ENCODE measurements at places on chromosomes 5 and 9.

DNA sequence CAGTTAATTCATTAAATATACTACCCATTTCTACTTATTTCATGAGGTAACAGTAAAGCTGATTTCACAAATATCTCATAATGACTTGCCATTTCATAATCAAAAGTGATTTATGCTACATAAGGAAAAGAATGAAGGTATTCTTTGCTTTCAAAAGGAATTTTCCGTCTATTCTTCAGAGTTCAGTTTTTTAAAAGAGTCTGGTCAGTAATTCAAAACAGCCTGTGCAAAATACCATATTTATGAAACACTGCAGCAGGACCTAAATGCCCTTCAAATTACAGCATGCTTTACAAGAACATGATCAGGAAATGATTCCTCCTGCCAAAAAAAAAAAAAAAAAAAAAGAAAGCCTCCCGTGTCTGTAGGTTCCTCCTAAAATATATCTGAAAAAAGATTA is 154.7 kb downstream of the KIAA0825 start:
- peak; percentile 66 for DNase-seq

DNA sequence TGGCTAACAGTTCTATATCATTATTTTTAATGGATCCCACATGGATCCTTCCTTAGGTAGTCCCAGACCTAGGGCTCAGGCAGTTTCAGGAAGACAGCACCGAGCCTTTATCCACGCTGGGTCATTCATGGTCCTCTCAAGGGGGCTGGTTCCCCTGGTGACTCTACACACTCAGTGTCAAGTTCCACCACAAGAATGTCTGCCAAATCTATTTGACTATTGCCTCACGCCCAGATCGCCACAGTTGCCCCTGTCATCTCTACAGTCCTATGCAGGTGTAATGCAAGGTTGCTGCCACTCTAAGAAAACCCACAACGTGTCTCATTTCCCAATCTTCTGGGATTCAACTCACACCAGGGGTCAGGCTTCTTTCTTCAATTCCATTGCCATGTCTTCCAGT is 8.0 kb upstream of the ZNF366 start:
- no peak for DNase-seq

- DNase-seq, result peak; percentile 99
These were observed 68.1 kb downstream of the GDNF start for GRCh38 chr5:37771731-37772130.

DNA sequence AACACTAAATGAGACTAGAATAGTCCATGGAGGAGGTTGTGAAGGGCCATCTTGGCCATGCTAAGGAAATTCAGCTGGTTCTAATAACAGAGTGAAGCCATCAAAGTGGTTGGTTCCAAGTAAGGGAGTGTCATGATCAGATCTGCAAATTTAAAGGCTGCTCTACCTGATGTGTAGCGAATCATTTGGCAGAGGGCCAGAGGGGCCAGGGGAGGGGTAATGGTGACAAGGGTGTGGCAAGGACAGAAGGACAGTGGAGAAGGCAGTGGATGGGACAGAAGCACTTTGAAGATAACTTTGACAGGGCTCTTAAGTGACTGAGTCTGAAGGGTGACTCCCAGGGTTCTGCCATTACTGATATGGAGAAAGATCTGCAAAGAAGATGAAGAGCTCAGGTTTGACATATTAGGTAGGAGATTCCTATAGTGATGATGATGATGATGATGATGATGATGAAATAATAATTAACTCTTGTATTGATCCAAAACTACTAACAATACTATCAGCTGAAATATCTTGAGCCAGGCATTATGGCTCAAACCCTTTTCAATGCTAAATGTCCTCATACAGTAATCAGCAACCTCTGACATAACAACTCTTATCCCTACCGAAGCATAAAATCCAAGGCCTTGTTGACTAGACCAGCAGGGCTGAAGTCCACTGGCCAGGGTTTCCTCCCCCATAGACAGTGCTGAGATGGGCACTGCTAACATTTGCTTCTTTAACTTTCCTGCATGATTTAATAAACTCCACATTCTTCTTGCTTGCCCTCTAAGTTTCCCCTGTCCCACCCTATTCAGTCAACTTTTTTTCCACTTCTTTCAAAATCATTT is 20.0 kb downstream of the KIAA1191 start:
- no peak for DNase-seq

GRCh38 chr5:80141147-80141671 is 106.1 kb downstream of the THBS4 start:
- DNase-seq, result peak; percentile 48
